Lung (tissue), 17 donors: ENCODE measurements at places on chromosomes 16 and 17.
A peak's percentile ranks its signal among the peaks of the same experiment; 100 is the strongest.

- no peak for DNase-seq
These were observed 49.9 kb downstream of the TEX14 start for GRCh38 chr17:58641887-58642311.

DNA sequence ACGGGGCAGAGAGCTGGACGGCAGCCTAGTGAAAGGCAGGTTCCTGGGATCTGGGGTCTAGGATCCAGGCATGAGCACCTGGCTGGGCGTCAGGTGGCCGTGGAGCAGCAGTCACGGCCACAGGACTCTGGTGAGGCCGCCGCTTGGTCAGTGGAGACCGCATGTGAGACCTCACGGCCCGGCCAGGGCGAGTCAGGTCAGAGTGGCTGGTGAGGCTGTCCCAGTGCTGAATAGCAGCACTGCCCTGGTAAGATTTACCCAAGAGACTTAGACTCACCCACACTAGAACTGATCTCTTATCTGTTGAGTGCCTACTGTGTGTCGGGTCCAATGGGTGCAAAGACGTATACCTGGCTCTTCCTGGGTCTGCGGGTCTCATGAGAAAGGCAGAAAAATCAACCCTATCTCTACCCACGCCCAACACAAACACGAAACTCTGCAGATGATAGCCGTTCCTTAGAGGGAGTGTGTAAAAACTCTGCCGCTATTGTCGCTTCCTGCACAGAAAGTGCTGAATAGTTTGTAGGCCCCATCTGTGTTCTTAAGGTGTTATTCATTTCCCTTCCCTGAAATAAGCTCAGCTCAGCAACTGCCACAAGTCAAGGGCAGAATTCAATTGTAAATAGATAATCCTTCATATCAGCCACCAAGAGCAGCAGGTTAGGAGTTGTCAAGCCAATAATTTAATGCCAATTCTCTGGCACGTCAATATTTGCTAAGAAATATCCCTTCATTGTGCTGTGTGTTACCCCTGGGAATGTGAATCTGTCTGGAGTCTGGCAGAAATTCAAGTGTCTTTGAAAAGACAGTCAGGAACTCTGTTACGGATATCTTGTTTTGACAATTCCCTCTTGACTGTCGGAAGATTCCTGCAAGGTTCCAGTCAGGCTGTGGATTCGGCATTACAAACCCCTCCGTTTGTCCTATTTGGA lies 240.0 kb downstream of the NTN1 start:
- DNase-seq = no peak

GRCh38 chr17:63841350-63842172 lies 924 bp downstream of the SMARCD2 start:
- DNase-seq = peak; percentile 91

DNA sequence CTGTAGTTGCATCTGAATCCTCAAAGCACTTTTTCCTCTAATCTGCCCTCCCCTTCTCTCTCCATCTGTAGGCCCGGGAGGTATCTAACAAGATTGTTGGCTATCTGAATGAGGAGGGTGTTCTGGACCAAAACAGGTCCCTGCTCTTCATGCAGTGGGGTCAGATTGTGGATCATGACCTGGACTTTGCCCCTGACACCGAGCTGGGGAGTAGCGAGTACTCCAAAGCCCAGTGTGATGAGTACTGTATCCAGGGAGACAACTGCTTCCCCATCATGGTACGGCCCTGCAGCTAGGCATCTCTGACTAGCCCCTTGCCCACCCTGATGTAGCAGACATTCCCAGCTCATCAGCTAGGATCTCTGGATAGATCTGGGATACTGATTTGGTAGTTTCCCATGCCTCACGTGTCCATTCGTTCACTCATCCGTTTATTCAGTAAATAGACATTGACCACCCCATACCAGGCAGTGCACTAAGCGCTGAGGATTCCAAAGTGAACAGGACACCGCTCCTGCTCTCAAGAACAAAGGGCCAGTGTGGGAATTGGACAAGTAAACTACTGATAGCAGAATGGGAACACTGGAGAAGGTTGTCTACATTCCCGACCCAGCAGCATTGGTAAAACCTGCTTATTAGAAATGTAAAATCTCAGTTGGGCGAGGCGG lies 12.1 kb downstream of the LPO start:
- no peak for DNase-seq
